ENCODE measurements at places on chromosomes 3 and 15.

GRCh38 chr3:152941859-152942258, 106.9 kb downstream of the P2RY1 start:
- no peak for DNase-seq

DNA sequence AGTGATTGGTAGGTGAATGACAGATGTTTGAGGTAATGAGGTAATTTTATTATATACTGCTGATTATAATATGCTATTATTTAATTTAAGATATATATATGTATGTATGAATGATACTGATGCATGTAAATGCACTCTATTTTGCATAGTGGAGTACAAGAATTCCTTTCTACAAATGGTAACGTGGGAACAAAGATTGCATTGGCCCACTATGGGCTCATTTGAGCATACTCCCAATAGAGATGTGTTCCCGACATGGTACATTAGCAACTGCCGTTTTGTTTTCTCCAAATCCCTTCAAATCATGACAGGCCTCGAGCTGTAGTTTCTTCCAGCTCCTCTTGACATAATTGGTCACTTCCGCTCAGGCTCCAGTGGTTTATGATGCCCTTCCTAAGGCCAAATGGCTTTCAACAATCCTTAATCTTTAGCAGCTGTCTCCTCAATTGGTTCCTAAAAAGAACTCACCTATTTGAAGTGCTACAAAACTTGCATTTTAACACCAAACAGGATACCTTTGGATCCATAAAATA, 266.1 kb downstream of the ADAMTSL3 start:
- no peak for DNase-seq

DNA sequence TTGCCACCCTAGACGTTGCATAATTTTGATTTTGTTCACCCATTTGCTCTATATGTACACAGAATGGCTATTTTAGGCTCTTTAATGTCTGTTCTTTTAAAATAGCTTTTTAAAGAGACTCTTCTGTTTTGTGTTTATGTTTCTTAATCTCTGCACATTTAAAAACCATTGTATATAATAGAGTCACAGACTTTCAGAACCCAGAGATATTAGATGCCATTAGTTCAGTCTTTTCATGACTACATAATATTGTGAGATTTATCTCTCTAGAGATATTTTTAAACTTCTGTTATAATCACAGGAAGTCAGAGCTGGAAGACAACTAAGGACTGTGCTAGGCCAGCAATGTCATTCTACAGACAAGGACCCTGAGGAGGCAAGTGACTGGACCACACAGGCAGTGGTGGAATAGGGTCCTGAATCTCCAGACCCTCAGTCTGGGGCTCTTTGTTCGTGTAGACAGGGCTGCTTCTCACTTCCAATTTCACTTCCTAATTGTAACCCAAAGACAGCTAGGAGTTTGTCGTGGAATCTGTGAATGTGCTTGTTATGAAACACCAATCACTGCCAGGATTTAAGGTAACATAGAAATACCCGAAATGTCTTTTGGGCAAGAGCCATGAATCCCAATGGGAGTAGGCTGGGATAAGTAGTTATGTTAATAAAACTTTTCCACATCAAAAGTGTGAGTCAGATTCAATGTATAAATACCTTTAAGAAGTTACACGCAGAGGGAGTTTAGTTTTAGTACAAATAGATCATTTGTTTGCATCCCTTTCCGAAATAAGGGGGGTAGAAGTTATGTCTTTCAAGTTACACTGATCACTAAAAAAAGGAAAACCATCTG, 165.2 kb upstream of the ROPN1 start:
- no peak for DNase-seq

GRCh38 chr15:53786401-53786800, 26.9 kb upstream of the WDR72 start:
- DNase-seq = no peak

DNA sequence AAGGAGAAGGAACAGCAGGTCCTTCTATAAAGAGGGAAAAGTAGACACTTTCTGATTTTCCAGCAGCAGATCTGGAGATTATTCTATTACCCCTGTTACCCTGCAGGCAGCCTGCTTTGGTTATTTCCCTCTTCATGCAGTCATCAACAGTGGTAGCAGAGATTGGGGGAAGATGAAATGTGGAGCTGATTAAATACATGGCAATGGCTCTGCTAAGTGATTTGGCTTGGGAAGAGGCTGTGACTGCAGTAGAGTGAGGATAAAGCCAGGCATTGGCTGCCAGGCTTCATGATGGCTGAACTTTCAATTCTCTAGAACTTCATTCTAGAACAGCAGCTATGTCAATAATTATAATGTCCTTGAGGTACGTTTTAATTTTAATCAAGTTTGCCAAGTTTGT, 29.1 kb downstream of the PTX3 start:
- no peak for DNase-seq

DNA sequence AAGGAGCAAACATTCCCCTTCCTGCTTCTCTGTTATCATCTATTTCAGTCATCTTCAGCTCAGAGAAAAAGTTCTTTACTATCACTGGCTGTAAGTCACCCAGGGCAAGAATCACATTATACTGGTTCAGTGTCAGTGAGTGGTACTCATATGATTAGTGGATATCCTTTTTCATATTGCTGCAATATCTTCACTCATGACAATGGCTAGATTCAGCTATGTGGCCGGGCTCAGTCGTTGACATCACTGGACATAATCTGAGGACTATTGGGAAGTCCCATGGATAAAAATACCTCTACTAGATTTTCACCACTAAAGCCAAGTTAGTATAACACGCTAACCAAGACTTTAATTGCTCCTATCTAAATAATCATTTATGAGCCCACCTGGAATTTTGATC, 91.3 kb upstream of the UBE2E2 start:
- DNase-seq = no peak

- no peak for DNase-seq
Measured at GRCh38 chr3:16363636-16364035, 98.6 kb downstream of the OXNAD1 start.

DNA sequence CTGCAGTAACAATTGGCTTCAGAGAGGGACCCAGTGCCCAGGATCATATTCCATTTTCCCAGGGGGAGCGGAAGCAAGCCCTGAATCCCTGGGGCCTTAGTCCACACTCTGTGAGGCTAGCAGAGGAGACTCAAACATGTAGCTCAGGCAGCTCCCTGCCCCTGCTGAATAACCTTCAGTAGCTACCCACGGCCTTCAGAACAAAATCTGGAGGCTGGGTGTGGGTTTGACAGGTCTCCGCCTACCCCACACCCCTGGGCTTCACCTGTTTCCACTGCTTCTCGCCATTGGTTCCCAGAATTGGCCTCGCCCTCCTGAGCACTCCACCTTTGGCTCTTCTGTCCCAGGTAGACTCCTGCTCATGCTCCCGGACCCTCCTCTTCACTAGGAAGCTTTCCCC, 93.6 kb upstream of the ATP2B2 start:
- no peak for DNase-seq

DNA sequence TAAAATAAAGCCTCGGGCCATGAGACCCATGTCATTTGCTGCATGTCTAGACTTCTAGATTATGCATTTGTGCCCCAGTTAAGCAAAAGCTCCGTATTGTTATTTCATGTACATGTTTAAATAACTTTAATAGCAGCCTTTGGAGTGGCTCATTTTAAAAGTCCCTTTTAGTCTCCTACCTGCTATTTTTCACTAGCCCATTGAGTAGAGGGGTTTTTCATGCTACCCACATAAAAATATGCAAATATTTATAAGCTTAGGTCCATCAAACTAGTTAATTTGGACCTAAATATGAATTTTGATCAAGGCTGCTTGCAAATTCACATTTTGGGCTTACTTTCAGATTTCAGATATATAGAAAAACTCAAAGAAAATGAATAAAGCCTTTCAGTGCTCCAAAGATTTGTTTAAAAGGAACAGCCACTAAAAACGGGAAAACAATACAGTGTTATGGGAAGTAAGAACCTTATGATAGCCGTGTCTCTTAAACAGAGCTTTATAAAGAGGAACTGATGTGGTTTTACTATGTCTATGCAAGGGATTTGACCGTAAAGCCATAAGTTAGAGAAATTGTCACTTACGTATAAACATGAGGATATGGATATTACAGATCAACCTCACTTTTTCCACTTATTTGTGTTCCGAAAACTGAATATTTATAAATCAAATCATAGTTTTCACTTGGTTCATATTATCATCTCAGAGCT, 30.0 kb downstream of the FILIP1L start:
- no peak for DNase-seq

DNA sequence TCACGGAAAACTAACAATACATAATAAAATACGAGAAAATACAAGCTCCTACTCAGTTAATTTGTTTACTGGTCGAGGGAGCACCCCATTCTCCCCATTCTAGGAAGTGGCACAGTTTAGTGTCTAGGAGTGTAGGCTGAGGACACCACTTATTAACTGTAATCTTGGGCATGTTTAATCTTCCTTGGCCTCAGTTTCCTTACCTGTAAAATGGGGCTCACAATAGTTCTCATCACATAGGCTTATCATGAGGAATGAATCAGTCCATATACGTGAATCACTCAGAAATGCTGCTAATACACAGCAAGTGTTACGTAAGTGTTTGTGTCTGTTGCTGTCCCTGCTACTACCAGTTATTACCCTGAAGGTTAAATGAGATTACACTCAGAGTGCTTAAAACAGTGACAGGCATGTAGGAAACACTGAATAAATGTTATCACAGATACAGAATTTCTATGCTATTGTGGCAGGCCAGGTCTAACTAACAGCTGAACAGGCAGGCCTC, 210.2 kb downstream of the OSBPL10 start:
- DNase-seq = no peak

GRCh38 chr15:101295607-101296161, 636 bp upstream of the SNRPA1 start:
- DNase-seq = no peak

GRCh38 chr3:173584093-173584837, 186.7 kb downstream of the NLGN1 start:
- DNase-seq = no peak

- DNase-seq = no peak
Measured at GRCh38 chr3:52007291-52007690, 11.6 kb upstream of the RPL29 start.

DNA sequence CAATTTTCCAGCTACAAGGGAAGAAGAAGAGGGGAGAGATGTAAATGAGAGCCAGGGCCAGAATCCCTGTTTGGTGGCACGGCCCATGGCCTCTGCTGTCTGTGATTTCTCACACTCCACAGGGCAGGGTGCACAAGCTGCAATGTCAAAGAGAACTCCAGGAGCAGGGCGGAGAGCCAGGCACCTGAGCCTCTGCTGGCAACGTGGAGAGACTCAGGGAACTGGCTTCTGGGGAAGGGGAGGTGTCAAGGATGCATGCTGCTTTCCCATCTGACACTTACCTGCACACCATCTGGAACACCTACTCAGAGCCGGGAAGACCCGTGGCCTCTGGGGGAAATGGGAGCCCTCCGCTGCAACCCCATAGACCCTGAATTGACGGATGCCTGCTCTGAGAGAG, 507.5 kb upstream of the NR2F2 start:
- DNase-seq = no peak

- no peak for DNase-seq
Measured at GRCh38 chr15:85692873-85693272, 101.9 kb downstream of the KLHL25 start.

DNA sequence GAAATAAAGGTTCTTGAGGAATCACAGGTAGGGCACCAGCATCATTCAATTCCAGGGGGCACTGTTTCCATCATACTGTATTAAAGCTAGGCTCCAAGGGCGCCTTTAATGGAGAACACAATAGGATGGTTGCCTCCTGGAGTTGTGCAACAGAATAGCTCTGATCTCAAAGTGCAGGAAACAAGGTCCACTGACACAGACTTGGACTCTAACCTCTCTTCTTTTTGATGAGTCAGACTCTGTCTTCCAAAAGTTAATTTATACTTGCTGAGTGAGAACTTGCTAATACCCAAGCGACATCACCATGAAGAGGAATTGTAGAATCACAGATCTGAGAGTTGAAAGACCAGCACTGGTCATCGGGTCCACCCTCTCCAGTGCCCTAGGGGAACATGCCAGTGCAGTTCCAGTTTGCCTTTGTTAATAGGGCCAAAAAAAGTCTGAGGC, 94.4 kb upstream of the PHLDB2 start:
- no peak for DNase-seq

GRCh38 chr15:67722030-67722817, 103.1 kb upstream of the SKOR1 start:
- DNase-seq = no peak

DNA sequence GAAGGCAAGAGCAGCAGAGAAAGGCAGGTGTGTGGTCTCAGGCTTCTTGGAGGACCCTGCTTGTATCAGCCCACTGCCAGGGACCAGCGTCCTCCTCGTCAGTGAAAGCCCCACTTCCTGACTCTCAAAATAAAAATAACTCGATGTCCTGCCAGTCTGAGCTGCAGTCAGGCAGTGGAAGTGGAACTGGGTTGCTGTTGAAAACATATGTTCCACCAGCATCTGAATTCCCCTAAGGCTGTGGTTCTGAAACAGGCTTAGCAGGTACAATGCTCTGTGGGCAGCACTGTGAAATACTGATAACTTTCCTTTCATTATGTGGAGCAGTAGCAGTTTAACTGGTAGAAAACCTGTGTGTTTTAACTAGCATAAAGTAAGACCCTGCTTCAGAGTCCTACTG, 121.6 kb upstream of the EIF1B start:
- no peak for DNase-seq

GRCh38 chr15:63945007-63945788, 101.1 kb downstream of the DAPK2 start:
- DNase-seq = peak; percentile 26

DNA sequence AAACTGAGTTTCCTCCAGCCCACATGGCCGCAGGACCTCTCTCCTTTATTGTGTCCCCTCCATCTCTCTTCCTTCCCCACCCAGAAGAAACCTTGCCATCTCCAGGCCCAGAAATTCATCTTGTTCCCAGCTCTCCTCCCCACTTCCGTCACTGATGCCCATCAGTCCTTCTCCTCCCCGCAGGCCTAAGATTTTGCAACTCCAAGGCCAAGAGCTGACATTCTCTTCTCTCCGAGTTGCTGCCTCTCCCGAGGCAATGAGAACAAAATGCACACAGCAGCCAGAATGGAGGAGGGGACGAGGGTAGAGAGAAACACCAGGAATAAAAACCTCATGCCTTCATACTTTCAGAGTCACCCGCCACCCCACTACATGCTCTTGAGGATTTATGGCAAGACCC, 526.5 kb upstream of the PROK2 start:
- no peak for DNase-seq

DNA sequence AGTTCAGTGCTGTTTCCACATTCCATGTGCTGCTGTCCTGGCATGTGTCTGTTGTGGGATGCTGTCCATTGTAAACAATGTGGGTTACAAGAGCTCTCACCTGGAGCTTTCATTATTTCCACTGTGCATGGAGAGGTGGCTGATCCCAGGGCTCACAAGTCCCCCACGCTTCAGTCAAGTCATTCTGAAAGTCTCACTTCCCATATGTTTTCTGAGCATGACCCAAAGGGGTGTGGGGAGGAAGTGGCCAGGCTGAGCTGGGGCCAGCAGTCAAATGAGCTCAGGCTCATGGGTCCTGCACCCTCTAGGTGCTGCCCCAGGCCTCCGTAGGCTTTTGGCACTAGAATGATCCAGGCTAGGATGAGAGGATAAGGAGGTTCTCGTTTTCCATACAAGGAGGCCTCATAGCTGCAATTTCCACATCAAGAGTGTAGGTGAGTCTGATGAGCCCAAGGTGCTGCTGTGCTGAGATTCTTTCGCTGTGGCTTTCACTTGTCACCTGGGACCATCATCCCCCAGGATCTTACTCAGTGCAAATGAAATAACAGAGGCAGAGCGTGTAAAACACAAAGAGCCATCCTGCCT, 22.0 kb downstream of the STARD5 start:
- DNase-seq = no peak

- no peak for DNase-seq
Measured at GRCh38 chr3:77563012-77563411, 523.1 kb downstream of the ROBO2 start.
